Esophagus muscularis mucosa (tissue), 4 donors: ENCODE measurements at places on chromosomes 13 and 19. TPM values are rescaled to one million over a fixed set of nuclear protein-coding genes. Genes with fewer than 3 reads are reported as not detected.
A peak's percentile ranks its signal among the peaks of the same experiment; 100 is the strongest.

DNA sequence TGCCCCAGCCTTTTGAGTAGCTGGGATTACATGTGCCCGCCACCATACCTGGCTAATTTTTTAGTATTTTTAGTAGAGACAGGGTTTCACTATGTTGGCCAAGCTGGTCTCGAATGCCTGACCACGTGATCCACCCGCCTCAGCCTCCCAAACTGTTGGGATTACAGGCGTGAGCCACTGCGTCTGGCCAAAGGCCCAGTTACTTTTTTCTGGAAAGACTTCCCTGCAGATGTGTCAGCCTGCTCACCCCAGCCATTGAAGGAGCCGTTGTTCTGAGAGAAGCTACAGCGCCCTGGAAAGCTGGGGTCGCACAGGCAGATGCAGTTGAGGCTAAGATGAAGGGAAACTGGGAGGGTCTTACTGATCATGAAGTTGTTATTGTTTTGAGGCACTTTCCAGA lies 7.9 kb upstream of the ZNF626 start:
- no peak overlapping the region for H3K4me3 ChIP-seq
- H3K27me3 ChIP-seq, result no peaks in the 10 kb centered on the region
- H3K36me3 ChIP-seq, result no peaks in the 10 kb centered on the region
- no peak overlapping the region for H3K27ac ChIP-seq
- H3K4me1 ChIP-seq, result peaks cover 16% of the 10 kb centered on the region

- H3K27me3 ChIP-seq, result peaks cover 92% of the 10 kb centered on the region
- no peak overlapping the region for H3K4me3 ChIP-seq
- H3K4me1 ChIP-seq, result peaks cover 30% of the 10 kb centered on the region
- no peak for DNase-seq
Measured at GRCh38 chr19:50315773-50316448, 13.3 kb downstream of the KCNC3 start.

The TTYH1 gene
- 0.83 TPM for total RNA-seq

The WDR62 gene
- not detected for total RNA-seq

GRCh38 chr13:77894743-77895142 lies 23.9 kb downstream of the EDNRB start:
- no peak overlapping the region for H3K4me3 ChIP-seq
- DNase-seq, result no peak
- H3K4me1 ChIP-seq, result peaks cover 13% of the 10 kb centered on the region
- H3K27me3 ChIP-seq, result no peaks in the 10 kb centered on the region
- no peaks in the 10 kb centered on the region for H3K36me3 ChIP-seq

GRCh38 chr13:30971575-30971974 lies 39.1 kb downstream of the TEX26 start:
- H3K4me3 ChIP-seq, result no peak overlapping the region
- no peaks in the 10 kb centered on the region for H3K27me3 ChIP-seq
- no peak for DNase-seq
- H3K36me3 ChIP-seq, result no peaks in the 10 kb centered on the region
- H3K4me1 ChIP-seq, result no peaks in the 10 kb centered on the region

DNA sequence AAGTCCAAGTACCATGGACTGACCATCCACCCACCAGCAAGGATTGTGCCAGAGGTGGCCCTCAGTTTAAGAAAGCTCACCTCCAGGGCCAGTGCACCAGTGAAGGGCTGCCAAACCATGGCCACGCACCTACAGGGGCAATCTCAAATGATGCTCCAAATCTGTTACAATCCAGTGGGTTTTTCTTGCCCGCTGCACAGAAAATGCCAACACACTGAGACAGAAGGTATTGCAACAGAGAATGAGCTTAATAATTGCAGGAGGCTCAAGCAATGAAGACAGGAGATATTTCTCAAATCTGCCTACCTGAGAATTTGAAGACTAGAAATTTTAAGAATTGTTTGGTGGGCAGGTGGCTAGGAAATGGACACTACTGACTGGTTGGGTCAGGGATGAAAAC lies 22.0 kb downstream of the CEACAM7 start:
- no peaks in the 10 kb centered on the region for H3K27me3 ChIP-seq
- no peaks in the 10 kb centered on the region for H3K4me1 ChIP-seq
- H3K36me3 ChIP-seq, result no peaks in the 10 kb centered on the region
- H3K4me3 ChIP-seq, result no peak overlapping the region

DNA sequence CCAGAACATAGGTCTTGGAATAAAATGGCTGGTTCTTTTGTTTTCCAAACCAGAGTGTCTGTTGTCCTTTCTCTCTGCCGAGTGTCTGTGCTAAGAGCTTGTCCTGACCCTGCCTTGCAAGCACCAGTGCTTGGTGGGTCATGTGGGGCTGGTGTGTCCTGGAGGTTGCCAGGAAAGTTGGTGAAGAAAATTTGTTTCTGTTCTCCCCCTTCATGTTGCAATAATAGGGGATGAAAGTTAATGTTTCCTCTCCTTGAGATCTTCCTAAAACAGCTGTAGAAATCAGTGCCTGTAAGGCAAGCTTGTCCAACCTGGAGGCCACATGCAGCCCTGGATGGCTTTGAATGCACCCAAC lies 2.7 kb downstream of the HAMP start:
- H3K27ac ChIP-seq, result no peak overlapping the region
- H3K4me1 ChIP-seq, result no peaks in the 10 kb centered on the region
- no peak for DNase-seq

DNA sequence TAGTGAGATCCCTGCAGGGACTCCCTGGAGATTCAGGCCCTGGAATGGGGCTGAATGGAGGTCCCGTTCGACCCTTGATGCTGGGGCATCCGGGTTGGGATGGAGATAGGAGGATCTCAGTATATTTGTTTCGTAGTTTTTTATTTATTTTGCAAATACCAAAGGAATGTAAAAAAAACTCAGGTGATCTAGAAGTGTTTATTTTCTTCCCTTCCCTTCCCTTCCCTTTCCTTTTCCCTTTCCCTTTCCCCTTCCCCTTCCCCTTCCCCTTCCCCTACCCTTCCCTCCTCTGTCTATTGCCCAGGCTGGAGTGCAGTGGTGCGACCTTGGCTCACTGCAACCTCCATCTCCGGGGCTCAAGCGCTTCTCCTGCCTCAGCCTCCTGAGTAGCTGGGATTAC lies 4.5 kb downstream of the GTPBP3 start:
- no peak overlapping the region for H3K27ac ChIP-seq
- no peak overlapping the region for H3K4me3 ChIP-seq
- H3K4me1 ChIP-seq, result peaks cover 19% of the 10 kb centered on the region
- no peaks in the 10 kb centered on the region for H3K27me3 ChIP-seq

The PDX1 gene
- total RNA-seq, result not detected

The ZNF497 gene
- 0.42 TPM for total RNA-seq

The FGF21 gene
- total RNA-seq, result not detected

DNA sequence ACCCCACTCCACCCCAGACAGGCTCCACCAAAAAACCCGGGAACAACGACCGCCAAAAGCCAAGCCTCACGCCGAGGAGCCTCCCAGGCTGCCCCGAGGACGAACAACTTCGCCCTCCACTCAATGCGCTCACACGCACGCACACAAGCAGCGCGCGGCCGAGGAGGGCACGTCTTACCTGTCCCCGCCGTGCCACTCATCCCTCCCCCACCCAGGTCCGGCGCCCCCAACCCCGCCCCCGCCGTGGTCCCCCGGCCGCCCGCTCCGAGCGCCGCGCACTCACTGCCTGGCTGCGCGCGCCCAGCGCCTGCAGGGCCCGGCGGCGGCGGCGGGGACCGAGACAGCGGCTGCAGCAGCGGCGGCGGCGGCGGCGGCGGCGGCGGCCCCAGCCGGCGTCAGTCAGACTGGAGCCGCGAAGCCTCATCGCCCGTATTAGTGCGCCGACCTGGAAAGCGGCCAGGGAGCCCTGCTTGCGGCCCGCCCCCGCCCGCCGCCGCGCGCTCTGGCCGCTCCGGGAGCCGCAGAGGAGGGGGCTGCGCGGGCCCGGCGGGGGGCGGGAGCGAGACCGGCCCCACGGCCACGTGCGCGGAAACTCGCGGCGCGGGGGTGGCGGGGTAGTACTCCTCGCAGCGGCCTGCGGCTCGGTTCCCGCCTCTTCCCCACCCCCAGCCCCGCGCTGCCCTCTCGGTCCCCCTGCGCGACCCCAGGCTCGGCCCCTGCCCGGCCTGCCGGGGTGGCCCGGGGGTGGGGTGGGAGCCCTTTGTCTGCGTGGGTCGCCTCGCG lies at the start of gene SMAD9:
Gene SMAD9, minus strand, starts transcription at position 406 of the 783 bp plus-strand sequence. CDS start 40,549 bp downstream, outside the sequence.
- H3K27ac ChIP-seq, result peak within 1 kb of the TSS; percentile 92
- H3K4me1 ChIP-seq, result peaks cover 46% of the 10 kb centered on the region
- peak within 1 kb of the TSS; percentile 69 for H3K4me3 ChIP-seq
- DNase-seq, result no peak

DNA sequence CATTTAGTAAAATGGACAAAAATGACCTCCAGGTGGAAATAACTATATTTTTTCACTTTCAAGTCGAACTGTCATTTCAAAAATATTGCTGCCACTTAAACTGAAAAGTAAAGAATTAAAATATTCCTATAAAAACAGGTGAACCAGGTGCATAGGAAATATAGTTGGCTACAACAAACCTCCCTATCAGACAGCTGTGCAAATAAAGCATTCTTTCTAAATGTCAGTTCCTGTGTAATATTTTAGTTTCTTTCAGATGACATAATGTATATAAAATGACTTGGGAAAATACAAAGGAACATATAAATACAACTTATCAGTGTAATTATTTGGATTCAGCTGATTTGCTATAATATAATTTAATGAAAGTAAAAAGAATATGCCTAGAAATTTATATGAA lies 403.5 kb upstream of the GPC6 start:
- H3K27me3 ChIP-seq, result no peaks in the 10 kb centered on the region
- no peaks in the 10 kb centered on the region for H3K36me3 ChIP-seq
- H3K4me3 ChIP-seq, result no peak overlapping the region
- no peaks in the 10 kb centered on the region for H3K4me1 ChIP-seq
- no peak overlapping the region for H3K27ac ChIP-seq
- DNase-seq, result no peak

- H3K27me3 ChIP-seq, result peaks cover 20% of the 10 kb centered on the region
- H3K36me3 ChIP-seq, result no peaks in the 10 kb centered on the region
- H3K4me1 ChIP-seq, result peaks cover 4% of the 10 kb centered on the region
- H3K27ac ChIP-seq, result no peak overlapping the region
Measured at GRCh38 chr19:1699386-1699785, 47.0 kb upstream of the TCF3 start.

- H3K27ac ChIP-seq, result peak overlapping the region; percentile 75
- H3K27me3 ChIP-seq, result no peaks in the 10 kb centered on the region
- peaks cover 65% of the 10 kb centered on the region for H3K4me1 ChIP-seq
- DNase-seq, result no peak
Measured at GRCh38 chr13:73943137-73943964, 190.9 kb downstream of the KLF12 start.

GRCh38 chr13:21973437-21974125 lies 302.7 kb downstream of the FGF9 start:
- no peak overlapping the region for H3K4me3 ChIP-seq
- no peaks in the 10 kb centered on the region for H3K4me1 ChIP-seq
- DNase-seq, result no peak
- no peaks in the 10 kb centered on the region for H3K27me3 ChIP-seq
